ENCODE measurements at places on chromosomes 5 and 9. TPM values are rescaled to one million over a fixed set of nuclear protein-coding genes. Genes with fewer than 3 reads are reported as not detected.

Gene CDX1
- 0.12 TPM for total RNA-seq

Gene TRMT10B
- total RNA-seq, result 4.6 TPM

Gene SPATA31C1
- not detected for total RNA-seq

Gene PCDHA1
- total RNA-seq, result under 0.01 TPM

Gene DCTN4
- total RNA-seq, result 57.2 TPM

Gene TMEM232
- 5.9 TPM for total RNA-seq

Gene BTNL3
- total RNA-seq, result not detected

Gene SLC1A1
- 38.7 TPM for total RNA-seq

Gene GIN1
- total RNA-seq, result 5.3 TPM

Gene KIF4B
- total RNA-seq, result not detected

Gene PTAR1
- total RNA-seq, result 73.3 TPM

Gene PCDHA12
- 0.06 TPM for total RNA-seq

Gene NR4A3
- 2.4 TPM for total RNA-seq

Gene BARHL1
- total RNA-seq, result not detected

Gene SLC34A1
- not detected for total RNA-seq

Gene NADK2
- total RNA-seq, result 20.1 TPM

Gene ANXA2R
- 1.5 TPM for total RNA-seq

Gene FCN2
- total RNA-seq, result not detected

Measured in aortic smooth muscle cell (primary cell).